ENCODE measurements at places on chromosomes 3 and 15.

DNA sequence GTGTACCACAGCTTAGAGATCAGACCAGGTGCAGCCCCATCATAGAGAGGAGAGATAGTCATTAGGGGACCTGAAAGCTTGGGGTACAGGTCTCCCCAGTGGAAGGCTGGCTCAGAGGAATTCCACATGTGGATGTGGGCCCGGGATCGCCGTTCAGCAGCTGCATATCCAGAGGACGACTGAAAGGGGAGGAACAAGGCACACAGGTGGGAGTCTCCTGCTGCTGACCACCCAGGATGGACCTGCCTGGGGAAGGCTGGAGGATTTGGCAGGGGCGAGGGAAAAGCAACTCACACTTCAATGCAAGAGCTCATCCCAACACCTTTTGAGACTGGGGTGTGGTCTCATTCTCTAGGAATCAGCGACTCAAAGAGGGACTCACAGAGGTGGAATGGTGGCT is 25.0 kb upstream of the MRPS22 start:
- no peak for DNase-seq

GRCh38 chr15:61182946-61183345 is 46.2 kb downstream of the RORA start:
- no peak for DNase-seq

GRCh38 chr15:33341953-33342352 is 31.2 kb downstream of the RYR3 start:
- DNase-seq, result no peak

- DNase-seq, result peak; percentile 98
Observed at GRCh38 chr15:50876989-50877360, 31.5 kb upstream of the AP4E1 start.

GRCh38 chr3:190155752-190156151 is 35.1 kb upstream of the P3H2 start:
- DNase-seq, result no peak

- peak; percentile 12 for DNase-seq
Observed at GRCh38 chr3:192772240-192772894, 45.0 kb upstream of the FGF12 start.

GRCh38 chr15:44535092-44535491 is 1.9 kb upstream of the EIF3J start:
- no peak for DNase-seq

DNA sequence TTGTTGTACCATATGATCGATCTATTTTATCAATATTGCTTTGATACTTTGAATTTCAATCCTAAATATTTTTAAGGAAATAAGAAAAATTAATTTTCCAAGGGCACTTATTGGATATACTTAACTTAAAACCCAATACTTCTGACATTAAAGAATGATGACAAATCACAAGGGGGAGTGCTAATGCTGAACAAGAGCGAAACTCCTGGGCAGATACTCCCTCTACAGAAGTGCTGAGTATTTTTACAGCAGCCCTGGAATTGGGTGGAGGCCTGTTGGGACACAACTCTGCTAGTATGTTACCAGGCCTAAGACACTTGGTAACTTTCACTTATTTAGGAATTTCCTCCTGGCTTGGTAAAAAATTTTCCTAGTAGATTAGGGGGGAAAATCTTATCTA is 46.2 kb downstream of the DENND6A start:
- peak; percentile 83 for DNase-seq

- no peak for DNase-seq
Observed at GRCh38 chr15:89115547-89115946, 27.3 kb downstream of the ABHD2 start.

DNA sequence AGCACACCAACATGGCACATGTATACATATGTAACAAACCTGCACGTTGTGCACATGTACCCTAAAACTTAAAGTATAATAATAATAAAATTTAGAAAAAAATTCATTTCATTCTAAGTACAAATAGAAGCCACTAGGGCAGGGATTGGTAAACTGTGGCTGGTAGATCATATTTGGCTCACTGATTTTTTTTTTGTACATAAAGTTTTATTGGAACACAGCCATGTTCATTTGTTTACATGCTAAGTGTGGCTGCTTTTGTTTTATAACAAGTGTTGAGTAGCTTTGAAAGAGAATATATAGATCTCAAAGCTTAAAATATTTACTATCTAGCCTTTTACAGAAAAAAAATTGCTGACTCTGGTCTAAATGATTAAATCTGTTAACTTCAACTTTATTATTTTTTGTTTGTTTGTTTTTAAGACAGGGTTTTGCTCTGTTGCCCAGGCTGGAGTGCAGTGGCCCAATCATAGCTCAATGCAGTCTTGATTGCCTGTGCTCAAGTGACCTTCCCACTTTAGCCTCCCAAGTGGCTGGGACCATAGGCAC is 32.8 kb downstream of the SLC30A4 start:
- DNase-seq, result no peak

DNA sequence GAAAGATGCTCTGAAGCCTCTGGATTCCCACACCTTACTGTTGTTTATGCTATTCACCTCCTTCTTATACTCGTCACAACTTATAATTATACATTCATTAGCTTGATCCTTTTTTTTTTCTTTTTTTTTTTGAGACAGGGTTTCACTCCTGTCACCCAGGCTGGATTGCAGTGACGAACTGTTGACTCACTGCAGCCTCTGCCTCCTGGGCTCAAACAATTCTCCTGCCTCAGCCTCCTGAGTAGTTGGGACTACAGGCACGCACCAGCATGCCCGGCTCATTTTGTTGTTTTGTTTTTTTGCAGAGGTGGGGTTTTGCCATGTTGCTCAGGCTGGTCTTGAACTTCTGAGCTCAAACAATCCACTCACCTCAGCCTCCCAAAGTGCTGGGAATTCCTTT is 143.6 kb downstream of the PLCL2 start:
- no peak for DNase-seq

DNA sequence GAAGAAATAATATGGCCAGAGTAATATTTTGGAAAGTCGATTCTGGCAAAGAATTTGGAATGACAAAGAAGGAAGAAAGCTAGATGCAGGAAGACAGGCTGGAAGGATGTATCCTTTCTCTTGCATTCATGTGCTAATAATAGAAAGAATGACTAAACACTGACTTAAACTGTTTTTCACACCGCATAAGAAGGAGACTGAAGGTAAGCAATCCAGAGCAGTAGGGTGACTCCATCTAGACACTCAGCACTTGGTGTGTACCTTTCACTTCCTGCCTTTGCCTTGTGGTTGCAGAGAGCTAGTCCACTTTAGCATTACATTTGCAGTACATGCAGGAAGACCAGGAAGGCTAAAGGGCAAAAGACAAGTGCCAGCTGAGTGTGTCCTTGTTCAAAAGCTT is 234.6 kb downstream of the RBMS3 start:
- DNase-seq, result peak; percentile 47

DNA sequence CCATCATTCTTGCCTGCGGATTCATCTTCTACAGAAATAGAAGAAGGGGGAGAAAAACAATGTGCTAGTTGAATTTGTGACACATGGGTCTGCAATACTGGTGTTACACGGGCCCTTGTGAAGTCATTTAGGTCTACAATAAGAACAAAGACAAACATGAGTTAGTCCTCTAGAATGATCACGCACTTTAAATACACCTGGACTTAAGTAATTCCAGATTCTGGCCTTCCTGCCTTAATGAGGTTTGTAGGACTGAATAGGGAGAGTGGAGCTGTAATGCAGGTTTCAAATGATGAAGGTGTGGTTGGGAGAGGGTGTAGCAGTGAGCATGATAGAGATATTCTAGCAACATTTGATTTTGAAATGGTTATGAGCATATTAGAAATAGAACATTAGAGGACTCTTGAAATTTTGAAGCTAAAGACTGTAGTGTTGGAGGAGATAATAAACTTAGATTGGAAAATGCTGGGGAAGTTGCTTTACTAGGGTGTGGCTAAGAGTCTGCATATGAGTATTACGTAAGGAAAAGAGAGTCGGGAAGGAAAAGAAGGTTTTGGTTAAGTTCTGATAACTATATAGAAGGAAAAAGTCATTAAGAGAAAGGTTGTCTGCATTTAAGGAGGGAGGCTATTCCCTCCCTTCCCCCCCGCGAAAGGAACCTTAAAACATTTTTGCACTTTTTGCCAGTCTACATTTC is 606 bp downstream of the EIF2A start:
- peak; percentile 46 for DNase-seq

- peak; percentile 79 for DNase-seq
Observed at GRCh38 chr3:143529018-143529478, 319.2 kb downstream of the SLC9A9 start.

GRCh38 chr15:98731712-98732450 is 83.5 kb downstream of the IGF1R start:
- no peak for DNase-seq

GRCh38 chr3:20646425-20646824 is 460.4 kb upstream of the SGO1 start:
- DNase-seq, result no peak

- no peak for DNase-seq
Observed at GRCh38 chr15:27889258-27889657, 209.9 kb downstream of the OCA2 start.

DNA sequence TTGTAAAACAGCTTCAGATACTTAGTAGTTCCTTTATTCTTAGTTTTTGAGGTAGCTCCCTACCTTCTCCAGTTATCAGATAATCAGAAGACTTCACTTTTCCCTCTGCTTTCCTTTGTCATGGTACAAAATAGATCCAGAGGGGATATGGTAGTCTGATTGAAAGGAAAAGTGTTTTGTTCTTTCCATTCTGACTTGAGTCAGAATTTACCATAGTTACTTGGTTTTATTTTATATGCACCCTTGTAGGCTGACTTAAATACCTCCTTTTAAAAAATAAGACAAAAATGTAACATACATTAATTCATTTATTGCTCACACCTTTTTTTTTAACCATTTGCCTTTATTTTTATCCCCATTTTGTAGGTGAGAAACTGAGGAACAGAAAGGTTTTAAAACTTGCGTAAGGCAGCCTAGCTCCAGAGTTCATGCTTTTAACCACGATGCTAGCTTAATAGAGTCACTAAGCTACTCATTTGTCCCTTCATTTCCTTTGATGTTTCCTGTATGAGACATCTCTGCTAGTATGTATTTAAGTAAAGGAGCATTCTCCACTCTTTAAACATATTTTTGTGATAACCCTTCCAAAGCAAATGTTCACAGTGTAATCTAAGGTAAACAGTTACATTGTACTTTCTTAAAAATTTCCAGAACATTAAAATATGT is 187.5 kb downstream of the KLHL25 start:
- DNase-seq, result no peak

GRCh38 chr3:69930564-69930963 is 69.0 kb upstream of the SAMMSON start:
- DNase-seq, result no peak

GRCh38 chr3:117479095-117479494 is 769.5 kb downstream of the TUSC7 start:
- no peak for DNase-seq

GRCh38 chr3:49609314-49609713 is 55.0 kb downstream of the BSN start:
- no peak for DNase-seq

GRCh38 chr3:167754049-167754448 is 18.5 kb downstream of the SERPINI1 start:
- DNase-seq, result no peak

- DNase-seq, result no peak
Observed at GRCh38 chr15:92021792-92022191, 168.3 kb downstream of the SLCO3A1 start.

GRCh38 chr3:168040607-168041208 is 55.0 kb downstream of the GOLIM4 start:
- peak; percentile 79 for DNase-seq

- no peak for DNase-seq
Observed at GRCh38 chr15:72859757-72860145, 76.2 kb upstream of the ADPGK start.

- DNase-seq, result peak; percentile 0
Observed at GRCh38 chr3:173221010-173221409, 80.0 kb upstream of the SPATA16 start.

DNA sequence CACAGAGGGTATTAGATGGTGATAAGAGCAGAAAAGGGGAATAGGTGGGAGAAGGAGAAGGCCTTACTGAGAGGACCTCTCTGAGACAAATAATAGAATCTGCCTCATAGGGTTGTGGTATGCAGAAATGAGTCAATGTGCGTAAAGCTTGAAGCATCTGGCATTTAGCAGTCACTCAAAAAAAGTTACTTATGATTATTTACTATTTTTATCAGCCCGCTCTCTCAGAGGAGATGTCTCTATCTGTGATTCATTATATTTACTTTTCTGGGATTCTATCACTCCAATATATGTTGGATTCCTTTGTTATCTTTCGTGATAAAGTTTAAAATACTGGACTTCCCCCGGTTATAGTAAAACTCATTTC is 4.6 kb upstream of the TM4SF1 start:
- peak; percentile 94 for DNase-seq

- no peak for DNase-seq
Observed at GRCh38 chr3:138862531-138862923, 27.8 kb upstream of the PIK3CB start.

DNA sequence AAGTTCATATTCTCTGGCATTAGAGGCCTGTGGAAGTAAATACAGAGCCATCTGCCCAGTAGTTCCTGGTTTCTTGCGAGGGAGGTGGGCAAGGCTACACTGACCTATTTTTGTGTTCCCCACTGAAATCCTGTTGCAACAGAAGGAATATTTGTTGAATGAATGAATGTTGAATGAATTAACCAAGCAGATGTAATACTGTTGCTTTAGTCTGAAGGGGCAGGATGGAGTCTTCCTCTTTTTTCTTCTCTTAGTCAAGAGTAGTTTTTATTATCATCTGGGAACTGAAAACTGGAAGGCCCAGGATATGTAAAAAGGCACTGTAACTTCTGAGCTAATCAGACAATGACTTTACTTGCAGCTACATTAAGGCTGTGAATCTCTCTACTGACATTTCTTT is 17.1 kb downstream of the BLOC1S6 start:
- no peak for DNase-seq

GRCh38 chr15:77046704-77047412 is 24.1 kb downstream of the TSPAN3 start:
- DNase-seq, result no peak

DNA sequence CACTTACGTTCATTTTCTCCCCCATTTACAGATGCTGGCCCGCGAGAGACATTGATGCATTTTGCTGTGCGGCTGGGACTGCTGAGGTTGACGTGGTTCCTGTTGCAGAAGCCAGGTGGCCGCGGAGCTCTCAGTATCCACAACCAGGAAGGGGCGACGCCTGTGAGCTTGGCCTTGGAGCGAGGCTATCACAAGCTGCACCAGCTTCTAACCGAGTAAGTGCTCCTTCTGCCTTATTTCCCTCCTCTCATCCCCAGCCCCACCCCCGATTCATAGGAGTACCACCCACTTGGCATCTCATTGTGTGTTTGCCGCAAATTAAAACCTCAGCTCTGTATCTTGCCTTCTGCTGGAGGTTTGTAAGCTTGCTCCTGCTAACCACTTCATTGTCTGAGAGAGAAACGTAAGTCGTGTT is 163.3 kb downstream of the AKAP13 start:
- DNase-seq, result no peak

- DNase-seq, result no peak
Observed at GRCh38 chr3:51295625-51296024, 89.5 kb upstream of the MANF start.

GRCh38 chr3:111521891-111522290 is 20.1 kb upstream of the CD96 start:
- peak; percentile 33 for DNase-seq

GRCh38 chr3:46675843-46676567 is 17.5 kb downstream of the ALS2CL start:
- DNase-seq, result peak; percentile 22

Data from fibroblast of the aortic adventitia (primary cell).